ENCODE measurements at places on chromosomes 11 and 22. TPM values are rescaled to one million over a fixed set of nuclear protein-coding genes. Genes with fewer than 3 reads are reported as not detected.

GRCh38 chr11:17921659-17922415 lies 91.0 kb downstream of the SERGEF start:
- DNase-seq = no peak

GRCh38 chr11:106086135-106086534 lies 8.7 kb downstream of the AASDHPPT start:
- no peak for DNase-seq

- no peak for DNase-seq
These were observed 69.1 kb downstream of the ADM start for GRCh38 chr11:10373929-10374328.

GRCh38 chr11:46049325-46049897 lies 71.8 kb downstream of the PHF21A start:
- DNase-seq = no peak

DNA sequence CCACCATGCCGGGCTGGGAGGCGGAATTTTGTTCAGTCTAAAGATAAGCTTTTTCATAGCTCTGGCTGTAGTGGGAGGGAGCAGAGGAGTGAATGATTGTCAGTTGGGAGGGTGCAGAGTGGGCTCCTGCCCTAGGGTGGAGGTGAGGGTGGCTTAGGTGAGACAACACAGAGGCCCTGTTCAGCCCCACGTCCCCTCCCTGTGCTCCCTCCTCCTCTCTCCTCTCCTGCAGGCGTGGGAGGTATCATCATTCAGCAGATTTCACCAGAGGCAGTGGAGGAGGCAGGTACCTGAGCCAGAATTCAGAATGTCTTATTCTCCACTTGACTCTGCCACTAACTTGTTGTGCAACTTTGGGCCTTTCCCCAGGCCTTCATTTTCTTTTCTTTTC lies 1.7 kb upstream of the THRSP start:
- no peak for DNase-seq

- DNase-seq = no peak
These were observed 25.8 kb downstream of the ARVCF start for GRCh38 chr22:19990609-19991394.

DNA sequence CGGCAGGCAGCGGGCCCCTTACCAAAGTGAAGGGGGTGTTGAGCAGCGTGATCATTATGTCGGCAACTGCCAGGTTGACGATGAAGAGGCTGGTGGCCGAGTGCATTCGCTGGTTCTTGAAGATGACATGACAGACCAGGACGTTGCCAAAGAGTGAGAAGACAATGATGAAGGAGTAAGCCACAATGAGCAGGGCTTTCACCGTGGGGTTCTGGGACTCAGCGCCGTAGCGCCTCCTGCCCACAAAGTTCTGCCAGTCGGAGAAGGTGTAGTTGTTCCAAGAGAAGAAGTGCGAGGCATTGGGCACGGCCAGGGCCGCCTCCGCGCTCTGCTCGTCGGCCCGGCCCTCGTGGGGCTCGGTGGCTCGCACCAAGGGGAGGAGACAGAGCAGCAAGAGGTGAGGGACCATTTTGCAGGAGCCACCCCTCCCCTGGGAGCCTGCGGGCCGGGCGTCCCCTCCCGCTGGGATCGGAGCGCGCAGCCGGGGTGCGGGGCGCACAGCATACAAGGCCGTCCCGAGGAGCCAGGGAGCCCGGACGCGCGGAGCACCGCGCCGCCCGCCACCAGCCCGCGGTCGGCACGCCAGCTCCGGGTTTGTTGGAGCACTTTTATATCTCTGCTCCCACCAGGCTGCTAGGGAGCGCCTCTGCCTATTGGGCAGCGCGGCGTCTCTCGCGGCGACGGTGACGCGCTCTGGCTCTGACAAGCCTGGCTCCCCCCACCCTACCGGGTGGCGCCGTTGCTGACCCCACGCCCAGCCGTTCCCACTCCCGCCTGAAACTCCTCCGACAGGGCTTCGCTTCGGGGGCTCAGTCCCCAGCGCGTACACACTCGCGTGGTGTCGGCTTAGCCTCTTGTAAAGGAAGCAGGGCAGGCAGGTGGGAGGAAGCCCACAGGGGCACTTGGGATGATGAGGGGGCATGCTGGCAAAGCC lies at the start of gene GPR83:
Gene GPR83 (minus strand): TSS at position 581 of the 934 bp plus-strand sequence. CDS start 172 bp downstream, at position 409.
- no peak for DNase-seq

- DNase-seq = peak; percentile 28
These were observed 597.1 kb downstream of the BUD13 start for GRCh38 chr11:116175707-116176106.

- peak; percentile 78 for DNase-seq
These were observed 8.7 kb downstream of the ALDH3B2 start for GRCh38 chr11:67665541-67666302.

DNA sequence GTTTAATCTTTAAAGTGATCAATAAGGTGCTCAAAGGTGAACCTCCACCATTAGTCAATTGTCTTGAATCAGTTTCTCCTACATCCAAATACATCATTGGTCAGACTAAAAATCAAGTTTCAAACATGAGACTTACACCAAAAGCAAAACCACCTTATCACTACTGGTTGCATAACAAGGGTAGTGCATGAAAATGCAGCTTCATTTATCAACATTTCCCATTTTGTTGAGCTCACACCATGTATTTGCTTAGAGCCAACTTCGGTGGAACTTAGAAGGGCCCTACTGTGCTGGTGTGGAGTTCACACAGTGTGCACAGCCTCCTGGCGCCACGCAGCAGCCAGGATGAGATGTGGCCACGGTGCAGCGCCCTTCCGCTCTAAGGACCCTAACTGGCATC lies 23.1 kb upstream of the PHLDA2 start:
- no peak for DNase-seq

GRCh38 chr11:6377902-6378639 lies 12.2 kb upstream of the SMPD1 start:
- no peak for DNase-seq

GRCh38 chr22:50035131-50035881 lies 22.7 kb upstream of the IL17REL start:
- no peak for DNase-seq

GRCh38 chr11:27452147-27452546 lies 20.4 kb downstream of the LGR4 start:
- no peak for DNase-seq

- no peak for DNase-seq
These were observed 44.6 kb downstream of the LMO2 start for GRCh38 chr11:33847251-33847650.

DNA sequence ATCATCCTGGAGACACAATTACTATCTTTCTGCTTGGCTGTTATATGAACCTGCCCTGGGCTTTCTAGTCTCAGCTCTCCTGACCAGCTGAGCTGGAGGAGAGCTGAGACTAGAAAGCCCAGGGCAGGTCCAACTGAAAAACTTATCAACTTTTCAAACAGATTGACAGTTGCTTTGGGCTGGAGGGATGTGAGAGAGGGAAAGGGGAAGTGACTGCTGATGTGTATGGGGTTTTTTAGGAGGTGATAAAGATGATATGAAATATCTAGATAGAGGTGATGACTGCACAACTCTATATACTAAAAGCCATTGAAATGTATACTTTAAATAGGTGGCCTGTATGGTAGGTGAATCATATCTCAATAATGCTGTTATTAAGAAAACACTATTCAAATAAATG lies 60.2 kb upstream of the CHRM4 start:
- no peak for DNase-seq

DNA sequence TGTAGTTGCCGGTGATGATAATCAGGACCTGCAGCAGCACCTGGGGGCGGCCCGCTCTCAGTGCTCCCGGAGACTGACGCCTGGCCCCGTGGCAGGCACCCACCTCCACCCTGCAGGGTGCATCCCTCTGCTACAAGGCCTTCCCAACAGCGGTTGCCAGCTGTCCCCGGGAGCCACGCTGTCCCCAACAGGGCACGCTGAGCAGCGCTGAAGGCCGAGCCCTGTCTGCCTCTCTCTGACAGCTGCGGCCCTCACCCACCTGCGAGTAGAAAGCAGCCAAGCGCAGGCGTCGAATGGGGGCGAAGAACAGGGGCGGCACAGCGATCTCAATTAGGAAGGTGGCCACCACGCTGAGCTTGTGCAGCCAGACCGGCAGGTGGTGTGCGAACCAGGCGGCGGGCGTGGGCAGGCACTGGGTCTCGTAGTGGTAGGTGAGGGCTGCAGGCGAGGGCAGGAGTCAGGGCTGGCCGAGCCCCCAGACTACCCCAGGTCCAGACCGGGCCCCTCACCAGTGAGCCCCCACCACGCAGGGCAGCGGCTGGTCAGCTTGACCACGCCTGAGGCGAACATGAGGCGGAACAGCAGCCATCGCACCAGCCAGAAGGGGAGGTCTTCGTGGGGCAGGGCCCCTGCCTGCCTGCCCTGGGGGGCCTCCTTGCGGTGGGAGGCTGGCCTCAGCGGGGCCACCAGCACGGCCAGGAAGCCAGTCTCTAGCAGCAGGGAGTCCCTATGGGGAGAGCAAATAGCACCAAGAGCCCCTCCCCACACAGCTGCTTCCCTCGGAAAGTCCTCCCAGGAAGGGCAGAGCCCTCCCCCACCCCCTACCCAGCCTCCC lies 1.5 kb downstream of the LMF2 start:
- DNase-seq = no peak

IL17REL gene
- not detected for total RNA-seq

GLYAT gene
- total RNA-seq = not detected

VPREB1 gene
- total RNA-seq = not detected

GRCh38 chr22:30211124-30211820 lies 35.3 kb downstream of the LIF start:
- no peak for DNase-seq

KCNK7 gene
- not detected for total RNA-seq

- DNase-seq = no peak
These were observed 48.4 kb downstream of the ELP4 start for GRCh38 chr11:31558001-31558400.

- DNase-seq = no peak
These were observed 2.8 kb upstream of the BARX2 start for GRCh38 chr11:129372609-129373488.

- DNase-seq = no peak
These were observed 57.7 kb downstream of the PDGFD start for GRCh38 chr11:104106136-104106754.

USP35 gene
- 68.4 TPM for total RNA-seq
